ENCODE measurements at places on chromosomes 4 and X.

- DNase-seq = no peak
These were observed 38.6 kb upstream of the CEP135 start for GRCh38 chr4:55910140-55910539.

- DNase-seq = no peak
These were observed 301.2 kb downstream of the PACRGL start for GRCh38 chr4:21001490-21001889.

GRCh38 chrX:54826598-54826997 lies 19.1 kb downstream of the MAGED2 start:
- DNase-seq = no peak

DNA sequence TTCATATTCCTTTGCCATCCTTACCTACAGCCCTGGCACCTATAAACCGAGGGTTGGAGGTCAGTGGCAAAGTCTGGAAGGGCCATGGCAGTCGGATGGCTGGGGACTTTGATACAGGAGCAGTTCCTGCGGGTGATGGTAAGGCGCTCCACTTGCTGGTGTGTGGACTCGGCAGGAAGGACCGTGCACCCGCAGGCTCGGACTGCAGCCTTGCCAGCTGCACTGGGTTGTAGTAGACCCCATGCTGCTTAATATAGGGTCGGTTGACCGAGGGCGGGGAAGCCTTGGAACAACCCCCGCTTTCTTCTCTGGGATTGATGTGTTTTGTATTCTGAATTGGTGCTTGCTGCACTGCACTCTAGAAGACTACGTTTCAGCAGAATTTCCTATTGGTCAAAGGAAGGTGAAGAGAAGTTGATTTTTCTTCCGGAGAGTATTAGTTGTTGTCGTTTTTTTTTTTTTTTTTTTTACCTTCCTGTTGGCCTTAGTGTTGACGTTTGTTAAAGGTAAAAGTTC lies 638 bp downstream of the BLTP1 start:
- DNase-seq = peak; percentile 65

GRCh38 chrX:54866609-54867008 lies 54.0 kb upstream of the TRO start:
- no peak for DNase-seq

DNA sequence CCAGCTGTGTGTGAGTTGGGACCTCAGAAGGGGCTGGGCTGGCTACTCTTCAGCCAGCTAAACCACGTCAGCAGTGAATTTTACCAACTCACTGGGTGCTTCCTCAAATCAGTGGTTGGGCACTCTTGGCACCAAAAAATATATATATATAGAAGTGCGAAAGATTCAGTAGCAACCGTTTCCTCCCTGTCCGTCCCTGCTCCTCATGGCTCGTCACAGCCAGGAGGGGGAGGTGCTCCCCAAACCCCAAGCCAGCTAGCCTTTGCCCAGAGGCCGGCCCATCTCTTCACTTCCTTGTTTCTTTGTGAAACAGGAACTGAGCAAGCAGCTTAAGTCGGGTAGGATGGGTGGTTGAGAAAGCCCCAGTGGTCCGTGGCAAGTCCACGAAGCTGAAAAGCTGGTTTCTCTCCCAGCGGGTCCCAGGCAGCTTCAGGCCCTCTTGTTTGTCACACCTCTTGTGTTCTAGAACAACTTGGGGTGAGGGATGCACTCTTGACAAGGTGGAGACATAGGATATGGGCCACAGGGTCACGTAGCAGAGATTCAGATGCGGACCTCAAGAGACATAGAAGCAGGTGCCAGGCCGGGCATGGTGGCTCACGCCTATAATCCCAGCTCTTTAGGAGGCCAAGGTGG lies 6.8 kb upstream of the SASH3 start:
- peak; percentile 54 for DNase-seq

GRCh38 chr4:15245006-15245530 lies 182.8 kb upstream of the C1QTNF7 start:
- DNase-seq = no peak

GRCh38 chr4:99156992-99157391 lies 12.9 kb upstream of the ADH4 start:
- DNase-seq = no peak

GRCh38 chrX:39149761-39150160 lies 348.5 kb downstream of the MID1IP1 start:
- peak; percentile 54 for DNase-seq

DNA sequence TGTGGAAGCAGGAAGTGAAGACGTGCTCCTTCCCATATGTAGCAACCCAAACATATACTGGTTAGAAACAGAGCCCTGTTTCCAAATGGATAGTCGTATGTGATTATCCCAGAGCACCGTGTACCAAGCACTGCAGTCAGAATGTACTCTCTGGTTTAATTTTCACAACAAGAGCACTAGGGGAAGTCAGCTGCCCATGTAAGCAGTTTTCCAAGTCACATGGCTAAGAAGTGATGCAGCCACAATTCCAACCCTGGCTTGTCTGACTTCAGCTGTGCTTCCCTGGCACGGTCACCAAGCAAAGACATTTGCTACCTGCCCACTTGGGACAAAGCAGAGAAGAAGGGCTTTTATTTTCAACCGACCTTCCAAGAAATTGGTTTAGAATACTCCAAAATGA lies 28.2 kb upstream of the CEP135 start:
- DNase-seq = no peak

DNA sequence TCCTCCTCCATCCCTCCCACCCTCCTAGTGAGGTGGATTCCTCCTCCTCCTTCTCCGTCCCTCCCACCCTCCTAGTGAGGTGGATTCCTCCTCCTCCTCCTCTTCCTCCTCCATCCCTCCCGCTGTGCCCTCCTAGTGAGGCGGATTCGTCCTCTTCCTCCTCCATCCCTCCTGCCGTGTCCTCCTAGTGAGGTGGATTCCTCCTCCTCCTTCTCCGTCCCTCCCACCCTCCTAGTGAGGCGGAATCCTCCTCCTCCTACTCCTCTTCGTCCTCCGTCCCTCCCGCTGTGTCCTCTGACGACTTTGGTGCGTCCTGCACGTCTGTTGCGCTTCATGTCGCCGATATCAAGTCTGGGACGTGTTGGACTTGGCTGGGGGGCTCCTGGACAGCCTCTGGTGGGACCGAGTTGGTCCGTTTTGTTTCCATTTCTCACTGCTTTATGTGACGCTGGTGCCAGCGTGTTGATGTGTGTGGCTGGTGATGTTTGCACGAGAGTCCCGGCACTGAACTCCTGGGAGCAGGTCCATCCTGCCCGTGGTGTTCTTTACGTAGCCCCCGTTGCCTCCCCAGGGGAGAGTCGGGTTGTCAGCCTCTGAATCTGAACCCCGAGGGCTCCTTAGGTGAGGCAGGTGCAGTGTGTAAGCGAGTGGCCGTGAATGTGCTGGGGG lies 5.4 kb downstream of the AKAP17A start:
- no peak for DNase-seq

DNA sequence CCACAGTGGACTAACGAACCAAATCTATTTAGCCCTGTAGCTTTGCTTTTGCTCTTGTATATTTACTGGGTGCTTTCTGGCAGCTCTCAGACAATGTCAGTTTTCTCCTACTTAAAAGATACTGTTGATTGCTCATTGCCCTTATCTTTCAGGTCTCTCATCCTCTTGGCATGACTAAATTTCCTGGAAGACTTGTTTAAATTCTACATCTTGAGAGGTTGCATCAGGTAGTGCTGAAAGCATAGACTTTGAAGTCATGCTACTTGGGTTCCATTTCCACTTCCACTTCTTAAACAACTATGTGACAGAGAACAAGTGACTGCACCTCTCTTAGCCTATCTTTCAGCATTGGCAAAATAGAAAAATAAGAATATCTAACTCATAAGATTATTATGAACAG lies 8.4 kb downstream of the TDO2 start:
- no peak for DNase-seq

DNA sequence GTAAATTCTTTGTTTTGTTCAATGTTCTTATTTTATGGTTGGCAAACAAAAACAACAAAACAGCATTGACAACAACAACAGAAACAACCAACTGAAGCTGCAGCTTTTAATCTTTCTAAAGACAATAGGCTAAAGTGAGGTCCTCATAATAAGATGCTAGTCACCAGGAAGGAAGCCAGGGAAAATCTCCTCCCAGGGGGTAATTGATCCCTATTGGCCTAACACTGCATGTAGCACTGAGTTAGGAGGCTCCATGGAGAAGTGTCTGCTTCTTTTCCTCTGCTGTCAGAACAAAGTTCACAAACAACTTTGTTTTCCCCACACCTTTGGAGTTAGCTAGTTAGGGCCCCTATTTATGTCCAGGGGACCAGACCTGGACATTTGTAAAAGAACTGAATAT lies 4.7 kb upstream of the LRAT start:
- no peak for DNase-seq

- no peak for DNase-seq
These were observed 227.4 kb upstream of the ANKRD50 start for GRCh38 chr4:124939908-124940307.

GRCh38 chrX:100356351-100356896 lies 53.6 kb downstream of the PCDH19 start:
- DNase-seq = no peak

DNA sequence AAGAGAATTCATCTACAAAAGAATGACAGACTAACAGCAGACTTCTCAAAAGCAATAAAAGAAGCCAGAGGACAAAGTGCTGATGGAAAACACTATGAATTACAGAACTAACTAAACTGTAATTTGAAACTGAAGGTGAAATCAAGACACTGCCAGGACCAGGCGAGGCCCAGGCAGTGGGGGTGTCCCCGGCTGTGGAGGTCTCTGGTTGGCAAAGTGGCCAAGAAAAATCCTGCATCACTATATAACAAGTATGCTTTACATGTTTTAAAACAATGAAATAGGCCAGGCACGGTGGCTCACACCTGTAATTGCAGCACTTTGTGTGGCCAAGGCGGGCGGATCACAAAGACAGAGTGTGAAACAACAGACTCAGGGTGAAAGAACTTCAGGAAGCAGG lies 32.9 kb downstream of the CHM start:
- DNase-seq = no peak

GRCh38 chrX:13742397-13743176 lies 8.0 kb downstream of the OFD1 start:
- DNase-seq = no peak

DNA sequence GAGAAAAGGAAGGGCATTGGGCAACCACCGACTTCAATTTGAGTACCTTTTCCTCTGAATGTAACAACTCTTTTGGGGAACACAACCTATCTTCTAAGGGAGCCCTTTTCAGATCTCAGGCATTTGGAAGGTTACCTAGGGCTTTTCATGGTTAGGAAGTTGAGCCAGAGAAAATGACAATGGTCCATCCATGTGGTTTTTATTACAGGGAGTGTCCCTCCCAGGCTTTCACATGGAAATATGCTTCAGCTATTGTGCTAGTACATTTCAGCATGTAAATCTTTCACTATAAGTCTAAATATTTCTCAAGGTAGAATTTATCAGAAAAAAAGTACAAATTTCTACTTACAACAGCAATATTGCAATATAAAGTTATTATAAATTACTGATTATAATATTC lies 259.8 kb downstream of the IQCM start:
- DNase-seq = no peak

DNA sequence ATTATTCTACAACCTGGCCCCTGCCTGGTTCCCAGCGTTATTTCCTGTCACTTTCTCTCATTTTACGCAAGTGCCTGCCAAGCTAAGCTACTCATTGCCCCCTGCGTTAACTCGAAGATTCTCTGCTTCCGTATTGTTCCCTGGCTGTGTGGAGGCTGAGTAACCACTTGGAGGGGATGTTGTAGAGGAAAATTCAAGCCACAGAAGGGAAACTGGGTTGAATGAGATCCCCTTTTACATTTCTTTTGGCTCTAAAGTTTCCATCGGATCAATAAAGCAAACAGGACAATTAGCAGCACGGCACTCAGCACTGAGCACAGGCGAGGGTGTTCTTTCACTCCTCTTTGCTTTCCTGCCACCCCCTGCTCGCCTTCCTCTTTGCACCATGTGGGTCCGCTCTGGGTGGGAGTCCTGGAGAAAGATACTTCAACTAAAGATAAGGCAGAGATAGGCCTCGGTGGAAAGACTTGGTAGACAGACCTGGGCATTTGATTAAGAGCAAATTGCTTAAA lies 4.2 kb upstream of the TMSB4X start:
- DNase-seq = no peak

DNA sequence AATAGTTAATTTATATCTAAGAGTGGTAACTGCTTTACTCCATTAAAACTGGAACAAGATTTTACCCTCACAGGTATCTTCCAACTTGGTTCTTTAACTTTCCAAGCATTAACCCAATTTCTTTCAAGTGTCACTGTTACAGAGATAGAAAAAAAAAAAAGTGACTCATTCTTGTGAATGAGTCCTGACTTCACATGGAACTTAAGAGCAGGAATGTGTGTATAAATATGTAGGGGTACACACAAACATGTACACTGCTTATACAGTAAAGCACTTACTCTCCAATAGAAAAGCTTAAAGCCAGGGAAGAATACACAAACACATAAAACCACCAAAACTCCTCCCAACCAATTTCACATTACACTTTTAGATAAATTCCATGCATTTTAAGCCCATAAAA lies 38.8 kb downstream of the TAPT1 start:
- no peak for DNase-seq

DNA sequence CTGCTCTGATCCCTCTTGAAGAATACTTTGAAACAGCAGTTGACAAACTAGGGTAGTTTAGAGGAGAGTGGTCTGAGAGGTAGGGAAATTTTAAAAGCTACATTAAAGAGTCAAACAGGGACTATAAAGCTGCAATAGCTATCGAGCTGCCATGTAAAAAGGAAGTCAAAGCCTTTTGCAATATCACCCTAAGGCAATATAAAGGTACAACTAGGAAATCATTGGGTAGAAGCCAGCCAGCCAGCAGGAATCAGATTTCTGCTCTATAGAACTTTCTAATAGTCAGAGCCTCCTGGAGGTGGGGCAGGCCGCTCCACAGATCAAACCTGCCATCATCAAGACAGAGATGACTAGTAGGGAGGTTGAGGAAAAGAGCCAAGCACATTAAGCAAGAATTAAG lies 15.2 kb upstream of the PHOX2B start:
- DNase-seq = no peak

- no peak for DNase-seq
These were observed 1.3 kb upstream of the CISD2 start for GRCh38 chr4:102867278-102868152.

DNA sequence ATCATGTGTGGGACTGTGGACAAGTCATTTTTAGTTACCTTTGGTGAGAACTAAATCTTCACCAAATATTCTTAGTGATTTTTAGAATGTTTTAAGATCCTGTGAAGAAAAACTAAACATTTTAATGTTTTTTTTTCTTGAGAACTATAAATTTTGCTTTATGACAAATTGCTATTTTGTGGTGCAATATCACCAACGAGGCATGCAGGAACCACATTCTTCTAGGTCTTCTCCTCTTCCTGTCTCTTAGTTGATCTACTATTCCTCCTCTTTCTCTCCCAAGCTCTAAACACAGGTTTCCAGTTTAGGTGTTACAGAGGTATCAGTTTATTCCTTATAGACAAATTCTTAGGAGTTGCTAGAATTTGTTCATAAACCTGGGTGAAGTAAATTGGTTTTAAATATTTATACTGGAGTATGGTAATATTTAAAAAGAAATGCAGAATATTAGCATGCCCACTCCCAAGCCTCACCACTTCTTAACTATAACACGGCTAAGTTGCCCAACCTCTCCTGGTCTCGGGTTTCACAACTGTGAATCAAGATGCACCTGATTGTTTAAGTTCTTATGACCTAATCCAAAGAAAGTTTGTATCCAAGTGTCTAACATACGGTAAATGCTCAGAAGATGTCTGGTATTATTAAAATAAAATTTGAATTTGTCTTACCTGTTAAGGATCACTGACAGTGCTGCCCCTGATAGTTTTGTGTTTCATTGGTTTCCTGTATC lies 56.5 kb upstream of the CLNK start:
- DNase-seq = no peak

- no peak for DNase-seq
These were observed 7.8 kb downstream of the TAFAZZIN start for GRCh38 chrX:154419189-154419588.

All from left hindlimb (tissue), 1 donor.